ENCODE measurements at places on chromosomes 7 and 10.

DNA sequence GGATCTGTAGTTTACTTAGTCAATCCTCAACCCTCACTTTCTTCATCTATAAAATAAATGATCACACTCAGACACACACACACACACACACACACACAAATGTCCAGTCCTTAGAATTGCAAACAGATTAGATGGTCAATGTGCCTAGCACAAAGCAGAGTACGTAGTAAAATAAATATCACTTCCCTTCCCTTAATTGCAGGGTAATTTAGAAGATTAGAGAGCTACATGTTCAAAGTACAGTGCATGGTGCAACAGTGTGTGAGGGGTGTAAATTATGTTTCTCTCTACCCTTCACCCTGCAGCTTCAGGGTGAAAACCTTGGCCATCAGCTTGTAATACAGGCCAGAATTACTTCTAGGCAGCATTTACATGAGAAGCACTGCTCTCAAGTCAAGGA is 187.0 kb upstream of the GHITM start:
- DNase-seq, result no peak

GRCh38 chr7:10471280-10472058 is 502.2 kb upstream of the PHF14 start:
- DNase-seq, result no peak

- DNase-seq, result no peak
Measured at GRCh38 chr10:96986200-96986856, 154.2 kb downstream of the LCOR start.

DNA sequence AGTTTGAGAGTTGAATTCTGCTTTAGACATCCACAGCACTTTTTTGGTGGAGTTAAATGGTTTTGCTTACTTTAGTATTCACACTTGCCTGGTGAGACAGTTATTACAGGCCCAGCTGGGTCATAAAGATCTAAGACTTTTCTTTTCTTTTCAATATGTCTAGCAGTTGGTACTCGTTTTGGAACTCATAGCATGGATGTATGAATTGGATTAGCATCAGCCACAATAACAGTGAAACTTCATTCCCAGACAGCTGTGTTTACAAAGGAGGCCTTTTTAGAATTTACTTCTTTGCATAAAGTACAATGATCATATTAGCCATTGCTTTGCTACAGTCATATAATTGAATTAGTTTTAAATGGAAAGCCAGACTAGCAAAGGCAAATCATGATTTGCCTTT is 168.4 kb upstream of the DKK1 start:
- DNase-seq, result no peak
